Stimulated activated CD4-positive, alpha-beta T cell treated with anti-CD3 and anti-CD28 coated beads, Interleukin-4, amount 100 ng/mL, for 4 hours (primary cell): ENCODE measurements at places on chromosomes 3 and 15.

- DNase-seq = no peak
Observed at GRCh38 chr3:54146506-54147239, 24.3 kb downstream of the CACNA2D3 start.

DNA sequence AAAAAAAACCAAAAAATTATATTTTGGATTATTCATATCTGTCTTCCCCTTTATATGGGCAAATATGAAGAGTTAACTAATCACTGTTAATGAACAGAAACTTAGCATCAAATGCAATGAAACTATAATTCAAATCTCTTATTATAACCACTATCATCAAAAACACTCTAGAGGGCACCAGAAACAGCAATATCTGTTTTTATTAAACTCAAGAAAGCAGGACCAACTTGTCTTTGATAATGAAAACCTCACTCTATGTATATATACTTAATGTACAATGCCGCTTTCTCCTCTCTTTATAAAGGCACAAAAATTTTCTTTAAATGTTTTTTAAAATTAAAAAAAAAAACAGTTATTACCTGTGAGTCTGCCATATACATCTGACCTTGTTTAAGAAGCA lies 92.7 kb downstream of the UACA start:
- no peak for DNase-seq

GRCh38 chr15:42335074-42335473 lies 24.2 kb upstream of the CAPN3 start:
- no peak for DNase-seq

DNA sequence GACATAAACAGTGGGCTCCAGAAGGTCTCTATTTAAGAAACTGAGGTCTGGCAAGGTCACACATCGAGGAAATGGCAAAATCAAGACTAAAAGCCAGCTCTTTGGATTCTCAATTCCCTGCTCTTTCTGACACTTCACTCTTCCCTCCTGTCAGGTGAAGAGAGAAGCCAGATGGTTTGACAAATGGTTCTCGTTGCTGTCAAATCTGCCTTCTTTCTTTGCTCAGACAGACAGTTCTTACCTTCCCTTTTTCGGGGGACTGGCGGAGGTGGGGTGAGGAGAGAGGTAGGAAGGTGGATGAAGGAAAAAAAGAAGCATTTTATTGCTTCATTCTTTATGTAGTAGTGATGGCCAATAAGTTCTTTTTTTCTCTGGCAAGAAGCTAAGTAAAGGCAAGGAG lies 133.4 kb downstream of the LPP start:
- DNase-seq = no peak

- no peak for DNase-seq
Observed at GRCh38 chr3:58824285-58824684, 157.7 kb upstream of the FAM3D start.

DNA sequence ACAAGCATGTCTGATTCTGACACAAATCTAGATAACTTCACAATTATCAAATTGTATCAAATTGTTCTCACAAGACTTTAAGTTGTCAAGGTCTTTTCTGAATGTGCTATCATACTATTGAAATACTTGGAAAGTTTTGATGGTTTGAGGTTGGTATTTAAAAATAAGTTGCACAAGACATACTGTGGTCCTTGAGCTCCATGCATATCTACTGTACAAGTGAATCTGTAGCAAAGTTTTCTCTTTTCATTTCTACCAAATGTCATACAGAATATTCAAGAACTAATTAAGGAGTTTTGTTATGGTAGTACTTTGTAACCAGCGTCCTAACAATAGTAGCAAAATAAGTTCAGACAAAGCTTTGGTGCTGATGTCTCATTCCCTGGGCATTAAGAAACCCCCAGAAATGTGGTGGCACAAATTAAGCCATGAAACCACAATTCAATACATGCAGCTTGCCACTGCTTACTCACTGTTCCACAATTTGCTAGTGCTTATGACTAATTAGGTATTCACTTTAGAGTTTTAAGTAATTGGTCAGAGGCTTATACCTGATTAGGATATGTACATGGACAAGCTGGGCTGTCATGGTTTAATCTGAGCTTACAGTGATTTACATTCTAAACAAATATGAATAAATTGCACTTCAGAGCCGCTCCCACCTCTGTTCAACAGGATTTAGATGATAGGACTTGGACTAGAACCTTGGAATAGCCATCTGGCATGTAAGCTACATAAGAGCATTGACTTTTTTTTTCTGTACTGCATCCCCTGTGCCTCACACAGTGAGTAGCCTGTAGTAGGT lies 8.8 kb downstream of the TBC1D23 start:
- no peak for DNase-seq

DNA sequence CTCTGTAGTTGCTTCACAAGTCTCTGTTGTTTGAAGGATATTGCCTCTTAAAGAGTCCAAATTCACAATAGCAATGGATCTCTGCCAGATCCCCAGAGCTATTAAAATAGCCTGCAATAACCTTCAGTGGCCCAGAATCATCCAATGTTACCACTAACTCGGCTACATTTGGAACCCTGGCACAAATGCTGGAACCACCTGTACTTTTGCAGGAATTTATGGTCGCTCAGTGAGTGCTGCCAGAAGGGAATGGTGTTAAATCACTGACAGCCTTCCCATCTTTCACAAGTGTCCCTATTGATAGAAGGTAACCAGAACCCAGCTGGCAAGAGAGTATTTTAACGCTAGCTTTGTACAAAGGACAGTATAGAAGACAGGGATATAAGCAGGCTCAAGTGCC lies 298.8 kb upstream of the PLSCR5 start:
- DNase-seq = no peak

GRCh38 chr3:30871720-30872119 lies 22.7 kb downstream of the GADL1 start:
- no peak for DNase-seq

DNA sequence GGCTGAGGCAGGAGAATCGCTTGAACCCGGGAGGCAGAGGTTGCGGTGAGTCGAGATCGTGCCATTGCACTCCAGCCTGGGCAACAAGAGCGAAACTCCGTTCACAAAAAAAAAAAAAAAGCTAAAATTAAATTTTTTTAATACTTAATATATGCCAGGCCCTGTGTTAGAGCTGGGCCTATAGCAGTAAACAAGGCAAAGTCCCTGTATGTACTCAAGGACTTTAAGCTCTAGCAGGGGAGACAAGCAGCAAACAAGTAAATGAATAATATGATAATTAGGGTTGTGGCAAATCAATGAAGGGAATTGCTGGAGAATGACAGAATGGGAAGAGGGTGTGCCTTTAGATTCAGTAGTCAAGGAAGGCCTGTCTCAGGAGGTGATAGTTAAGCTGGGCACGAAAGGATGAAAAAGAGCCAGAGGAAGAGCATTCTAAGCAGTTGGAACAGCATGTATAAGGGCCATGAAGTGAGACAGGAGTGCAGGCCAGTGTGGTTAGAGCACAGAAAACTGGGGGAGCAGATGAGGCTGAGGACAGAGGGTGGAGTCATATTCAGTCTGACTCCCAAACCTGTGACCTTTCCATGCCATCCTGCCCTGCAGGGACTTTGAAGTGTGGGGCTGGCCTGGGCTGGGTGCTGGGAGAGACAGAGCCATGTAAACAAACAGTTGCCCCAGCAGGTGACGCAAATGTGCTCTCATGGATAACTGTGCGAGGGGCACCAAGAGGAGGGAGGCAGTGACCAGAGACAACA lies 6.6 kb upstream of the RAF1 start:
- no peak for DNase-seq

DNA sequence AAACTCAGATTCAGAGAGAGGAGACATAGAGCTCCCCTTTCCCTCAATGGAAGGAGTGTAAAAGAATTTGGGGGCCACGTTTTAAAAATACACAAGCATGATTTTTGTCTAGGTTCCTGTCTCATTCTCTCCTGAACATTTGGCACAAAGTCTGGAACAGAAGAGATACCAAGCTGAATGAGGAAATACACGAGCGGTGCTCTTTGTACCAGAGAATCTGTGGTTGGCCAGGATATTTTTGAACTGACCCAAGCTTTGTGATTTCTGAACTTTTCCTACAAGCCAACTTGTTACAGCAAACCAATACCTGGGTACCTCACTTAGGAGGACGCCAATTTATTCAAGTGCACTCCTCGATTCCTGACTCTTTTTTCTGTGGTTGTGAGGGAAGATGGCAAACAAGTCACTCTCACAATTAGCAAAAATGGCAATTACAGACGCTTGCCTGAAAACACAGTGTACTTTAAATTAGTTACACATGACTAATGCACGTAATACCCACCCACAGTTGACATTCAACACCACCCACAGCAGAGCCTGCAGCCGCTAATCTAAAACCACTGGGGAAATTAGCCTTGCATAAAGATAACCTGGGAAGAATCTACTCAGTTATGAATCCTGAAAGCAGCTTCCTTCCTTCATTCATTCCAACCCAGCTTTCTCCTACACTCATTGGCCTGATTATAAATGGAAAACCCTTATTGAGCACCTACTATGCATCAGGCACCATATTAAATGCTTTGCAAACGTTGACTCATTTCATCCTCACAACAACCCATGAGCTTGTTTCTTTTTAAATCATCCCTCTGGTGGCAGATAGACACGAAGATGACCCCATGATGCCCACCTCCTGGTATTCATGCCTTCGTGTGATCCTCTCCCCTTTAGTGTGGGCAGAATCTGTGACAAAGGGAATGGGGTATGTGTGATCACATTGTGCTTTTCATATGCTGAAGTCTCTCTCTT lies 293.5 kb downstream of the KBTBD8 start:
- no peak for DNase-seq

DNA sequence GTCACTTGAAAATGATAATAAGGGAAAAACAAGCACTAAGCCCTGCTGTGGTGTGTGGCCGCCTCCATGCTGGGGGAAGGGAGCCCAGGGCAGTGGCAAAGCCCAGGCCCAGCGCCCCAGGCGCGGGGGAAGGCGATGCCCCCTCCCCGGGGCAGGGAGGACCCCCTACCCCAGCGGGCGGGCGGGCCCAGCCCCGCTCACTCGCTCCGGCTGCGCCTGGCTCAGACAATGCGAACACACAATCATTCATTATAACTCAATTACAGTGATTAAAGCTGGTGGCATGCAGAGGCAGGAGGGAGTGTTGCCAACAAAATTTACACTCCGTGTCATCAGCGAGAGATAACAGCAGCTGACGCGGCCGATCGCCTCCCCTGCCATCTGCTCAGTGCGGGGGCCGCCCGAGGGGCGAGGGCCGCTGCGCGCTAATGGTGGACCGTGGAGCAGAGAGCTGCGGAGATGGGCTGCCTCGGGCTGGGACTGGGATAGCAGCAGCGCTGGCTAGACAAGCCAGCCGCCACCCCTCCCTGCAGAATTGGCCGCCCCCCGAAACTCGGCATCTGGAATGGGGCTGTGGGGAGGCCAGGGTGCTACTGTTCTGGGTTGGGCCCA lies 64.1 kb downstream of the TLE3 start:
- no peak for DNase-seq

GRCh38 chr3:14274999-14275961 lies 96.7 kb downstream of the LSM3 start:
- no peak for DNase-seq
